ENCODE measurements at places on chromosomes 2 and 18. TPM values are rescaled to one million over a fixed set of nuclear protein-coding genes. Genes with fewer than 3 reads are reported as not detected.

GRCh38 chr2:173151671-173152401 is 76.2 kb downstream of the MAP3K20 start:
- DNase-seq = no peak

- no peak for DNase-seq
These were observed 75.8 kb upstream of the ZEB2 start for GRCh38 chr2:144595686-144596072.

GRCh38 chr2:170147576-170147975 is 30.4 kb upstream of the MYO3B start:
- DNase-seq = no peak

DNA sequence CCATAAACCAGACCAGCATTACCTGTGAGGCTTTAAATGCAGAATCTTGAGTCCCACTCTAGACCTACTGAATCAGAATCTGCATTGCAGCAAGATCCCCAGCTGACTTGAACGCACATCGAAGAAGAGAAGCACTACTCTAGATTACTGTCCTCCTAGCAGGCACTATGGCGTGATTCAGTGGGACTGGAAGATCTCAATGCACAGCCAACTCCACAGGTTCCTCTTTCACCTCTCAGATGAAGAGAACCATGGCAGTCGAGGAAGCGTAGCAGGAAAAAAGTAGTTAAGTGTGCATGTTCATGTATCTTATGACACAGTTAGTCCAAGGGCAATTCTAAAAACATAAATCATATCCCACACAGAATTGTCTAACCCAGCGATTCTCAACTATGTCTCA is 97.4 kb downstream of the STK39 start:
- DNase-seq = no peak

DNA sequence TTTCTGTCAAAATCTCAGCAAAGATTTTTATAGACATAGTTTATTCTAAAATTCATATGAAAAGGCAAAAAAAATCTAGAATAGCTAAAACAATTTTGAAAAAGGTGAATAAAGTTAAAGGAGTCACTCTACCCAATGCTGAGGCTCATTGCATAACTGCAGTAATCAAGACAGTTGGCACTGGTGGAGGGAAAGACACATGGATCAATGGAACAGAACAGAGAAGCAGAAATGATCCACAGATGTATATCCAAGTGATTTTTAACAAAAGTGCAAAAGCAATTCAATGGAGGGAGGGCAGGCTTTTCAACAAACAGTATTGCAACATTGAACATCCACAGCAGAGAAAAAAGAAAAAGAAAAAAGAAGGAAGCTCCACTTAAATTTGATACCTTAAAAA is 162.8 kb downstream of the RBM43 start:
- DNase-seq = no peak

DNA sequence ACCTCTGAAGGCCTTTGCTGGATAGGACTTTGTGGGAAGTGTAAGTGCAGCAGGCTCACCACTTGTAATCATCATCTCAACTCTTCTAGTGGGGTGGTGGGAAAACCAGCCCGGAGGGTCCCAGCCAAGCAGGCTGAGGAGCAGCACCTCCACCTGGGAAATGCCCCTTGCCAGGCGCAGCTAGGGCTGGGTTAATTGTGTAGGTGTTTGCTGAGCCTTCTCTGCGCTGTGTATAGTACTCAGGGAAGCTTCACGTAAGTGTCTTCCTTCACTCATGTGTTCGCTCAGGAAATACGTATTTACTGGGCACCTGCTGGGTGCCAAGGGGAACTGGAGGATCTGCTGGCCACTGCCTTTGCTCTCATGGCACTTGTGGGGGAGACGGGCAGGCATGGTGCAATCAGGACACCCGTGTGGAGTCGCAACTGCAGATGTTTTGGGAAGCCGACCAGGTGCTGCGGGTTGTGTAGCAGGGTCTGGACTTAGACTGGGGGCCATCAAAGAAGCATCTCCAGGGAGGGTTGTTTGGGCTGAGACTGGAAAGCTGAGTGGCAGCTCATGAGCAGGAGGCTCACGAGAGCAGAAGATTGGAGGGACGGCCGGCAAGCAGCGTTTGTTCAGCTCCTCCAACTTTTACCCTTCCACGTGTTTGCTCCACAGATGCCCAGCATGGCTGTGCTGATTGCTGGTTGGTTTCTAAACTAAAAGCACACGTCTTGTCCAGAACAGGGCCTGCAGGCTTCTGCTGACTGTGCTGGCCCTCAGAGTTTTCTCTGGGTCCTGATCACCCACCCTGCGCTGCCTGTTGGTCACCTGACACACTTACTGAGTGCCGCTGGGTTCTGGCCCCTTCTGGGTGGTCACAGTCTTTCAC is 164.6 kb downstream of the LDLRAD4 start:
- DNase-seq = peak; percentile 61

- no peak for DNase-seq
These were observed 811.3 kb downstream of the CNTNAP5 start for GRCh38 chr2:124836416-124836815.

DNA sequence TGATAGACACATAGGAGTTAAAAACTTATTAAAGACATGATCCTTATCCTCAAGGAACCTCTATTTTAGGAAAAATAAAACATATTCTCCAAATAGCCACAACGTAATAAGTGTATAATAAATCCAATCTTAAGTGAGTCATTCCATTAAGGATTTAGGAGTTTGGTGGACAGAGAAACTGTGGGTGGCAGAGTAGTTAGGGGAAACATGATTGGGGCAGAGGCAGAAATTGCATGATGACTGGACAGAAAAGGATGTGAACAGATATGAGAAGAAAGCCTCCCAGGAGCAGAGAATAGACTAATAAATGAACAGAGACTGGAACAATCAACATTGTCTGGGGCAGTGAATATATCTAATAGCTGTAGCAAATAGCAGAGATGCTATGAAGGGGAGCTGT is 48.1 kb upstream of the SIGLEC15 start:
- no peak for DNase-seq

- no peak for DNase-seq
These were observed 215.6 kb upstream of the PKDCC start for GRCh38 chr2:41832218-41832617.

The KCTD1 gene
- total RNA-seq = 46.9 TPM

The EIPR1 gene
- 39.8 TPM for total RNA-seq

All from vagina (tissue), 2 donors.